ENCODE measurements at places on chromosomes 6 and 20.

DNA sequence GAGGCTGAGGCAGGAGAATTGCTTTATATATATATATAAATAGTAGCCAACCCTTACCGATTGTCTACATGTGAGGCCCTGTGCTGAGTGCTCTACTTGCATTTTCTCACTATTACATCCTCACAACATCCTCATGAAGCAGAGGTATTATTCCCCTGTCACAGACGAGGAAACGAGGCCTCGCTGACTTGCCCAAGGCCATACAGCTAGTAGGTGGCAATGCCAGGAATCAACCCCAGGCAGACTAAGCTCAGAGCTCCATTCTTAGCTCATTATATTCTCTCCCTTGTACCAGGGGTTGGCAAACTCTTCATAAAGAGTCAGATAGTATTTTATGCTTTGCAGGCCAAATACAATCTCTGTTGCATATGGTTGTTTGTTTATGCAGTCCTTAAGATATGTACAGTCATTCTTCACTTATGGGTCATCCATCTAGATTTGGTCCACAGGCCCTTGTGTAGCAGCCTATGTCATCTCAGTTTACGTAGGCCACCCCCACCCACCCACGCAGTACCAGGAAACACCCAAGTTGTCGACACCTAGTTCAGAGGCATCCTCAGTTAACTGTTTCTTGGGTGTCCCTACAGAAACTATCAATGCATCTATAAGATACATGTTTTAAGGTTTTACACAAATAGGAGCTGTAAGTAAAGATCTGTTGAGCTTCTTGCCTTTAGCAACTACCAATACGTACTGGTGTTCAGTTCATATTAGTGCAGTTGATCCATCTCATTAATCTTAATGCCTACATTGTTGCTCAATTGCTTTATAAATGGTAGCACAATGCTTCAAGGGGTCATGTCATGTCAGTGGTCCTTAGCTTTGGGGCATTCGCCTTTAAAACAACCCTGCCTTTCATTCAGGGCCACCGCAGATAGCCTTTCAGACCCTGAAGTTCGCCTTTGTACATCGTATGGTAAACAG, 3.0 kb downstream of the CASS4 start:
- DNase-seq: no peak

GRCh38 chr6:118776607-118777549, 117.1 kb upstream of the ASF1A start:
- no peak for DNase-seq

- no peak for DNase-seq
These were observed 14.4 kb downstream of the DLL1 start for GRCh38 chr6:170276369-170277057.

DNA sequence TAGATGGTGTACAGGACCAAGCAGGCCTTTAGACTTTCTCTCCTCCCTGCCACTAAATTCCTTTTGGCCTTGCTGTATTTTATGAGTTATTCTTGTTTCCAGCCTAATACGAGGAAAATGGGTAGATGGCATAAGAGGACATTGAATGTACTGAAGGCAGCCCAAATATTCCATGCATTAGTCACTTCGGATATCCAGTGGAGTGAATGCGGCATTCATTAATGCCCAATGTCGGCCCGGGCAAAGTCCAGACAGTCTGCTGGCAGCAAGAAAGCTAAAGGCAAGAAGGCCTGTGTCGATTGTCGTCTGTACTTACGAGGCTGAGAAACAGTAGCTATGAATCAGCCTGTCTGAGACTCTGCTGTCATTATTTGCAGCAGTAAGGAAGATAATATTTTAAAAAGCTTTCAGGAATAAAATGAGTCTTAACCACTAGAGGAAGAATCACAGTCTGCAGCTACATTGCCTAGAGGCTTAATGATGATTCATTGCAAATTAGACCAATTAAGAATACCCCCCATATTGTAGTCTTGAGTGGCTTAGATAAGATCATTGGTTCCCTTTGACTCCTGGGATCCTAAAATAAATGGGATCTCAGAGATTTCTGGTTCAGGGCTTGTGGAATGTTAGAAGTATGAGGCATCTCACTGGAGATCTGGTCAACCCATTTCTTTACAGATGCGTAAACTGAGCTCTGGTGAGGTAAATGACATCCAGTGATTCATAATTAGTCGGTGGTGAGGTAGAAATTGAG, 534.1 kb upstream of the JAG1 start:
- no peak for DNase-seq

DNA sequence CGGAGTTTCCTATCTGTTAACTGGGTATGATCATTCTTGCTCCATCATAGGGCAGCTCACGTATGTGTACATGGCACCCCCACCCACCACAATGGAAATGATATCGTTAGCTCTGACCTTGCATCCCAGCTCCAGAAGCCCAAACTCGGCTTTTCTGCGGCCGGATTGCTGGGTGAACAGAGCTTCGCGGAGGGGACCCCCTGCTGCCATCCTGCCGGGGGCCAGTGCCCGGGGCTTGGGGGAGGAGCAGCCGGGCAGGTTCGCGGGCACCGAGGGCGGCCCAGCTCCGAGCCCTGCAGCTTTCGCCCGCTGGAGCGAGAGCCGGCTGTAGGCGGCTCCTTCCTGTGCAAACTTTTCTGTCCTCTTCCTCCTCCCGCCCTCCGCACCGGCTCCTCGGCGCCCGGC, 24.9 kb upstream of the FUCA2 start:
- DNase-seq: no peak

- DNase-seq: no peak
These were observed 4.0 kb upstream of the FOXF2 start for GRCh38 chr6:1385129-1386037.

DNA sequence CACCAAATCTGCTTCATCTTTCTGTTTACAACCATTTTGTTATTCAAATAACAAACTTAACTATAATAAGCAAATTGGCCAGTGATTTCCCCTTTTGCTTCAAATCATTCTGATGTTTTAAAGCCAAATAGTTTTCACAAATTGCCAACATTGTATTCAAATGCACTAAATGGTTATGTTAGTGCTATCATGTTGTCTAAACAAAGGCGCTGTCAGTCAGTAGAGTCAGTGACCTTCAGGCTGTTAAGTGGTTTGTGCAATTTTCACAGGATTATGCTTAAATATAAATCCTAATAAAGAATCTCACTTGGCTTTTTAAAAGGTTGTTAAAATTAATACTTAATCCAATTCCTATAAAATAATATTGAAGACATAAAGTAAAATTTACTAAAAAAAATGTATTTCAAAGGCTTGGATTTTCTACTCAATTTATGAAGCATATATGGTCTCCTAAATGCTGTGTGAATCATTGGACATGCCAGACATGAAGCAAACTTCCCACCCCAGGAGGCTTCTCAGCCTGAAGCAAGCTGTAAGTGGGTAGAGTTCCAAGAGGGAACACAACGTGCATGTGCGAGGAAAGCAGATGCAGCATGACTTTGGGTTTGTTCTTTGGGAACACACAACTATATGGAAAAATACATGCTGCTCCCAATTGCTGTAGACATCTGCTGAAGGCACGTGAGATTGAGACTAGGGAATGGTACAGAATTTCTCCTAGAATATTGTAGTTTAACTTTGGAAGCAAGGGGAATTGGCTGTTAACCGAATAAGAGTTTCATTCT, 54.9 kb downstream of the RSPO3 start:
- peak; percentile 28 for DNase-seq

DNA sequence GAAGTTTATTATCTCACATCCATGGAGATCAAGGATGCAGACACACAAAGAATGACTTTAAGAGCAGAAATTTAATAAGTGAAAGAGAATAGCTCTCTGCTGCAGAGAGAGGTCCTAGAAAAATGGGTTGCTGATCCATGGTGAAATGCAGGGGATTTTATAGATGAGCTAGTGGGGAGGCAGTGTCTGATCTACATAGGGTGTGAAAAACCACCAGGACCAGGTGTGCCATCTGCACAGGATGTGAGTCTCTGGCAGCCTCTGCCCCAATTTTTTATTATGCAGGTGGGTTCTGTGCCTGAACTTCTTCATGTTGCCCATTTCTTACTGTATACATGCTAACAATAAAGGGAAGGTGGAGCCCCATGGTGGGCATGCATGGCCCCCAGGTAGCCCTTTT, 19.9 kb upstream of the NANP start:
- no peak for DNase-seq

GRCh38 chr6:27592481-27593199, 119.7 kb upstream of the ZNF184 start:
- DNase-seq: no peak

DNA sequence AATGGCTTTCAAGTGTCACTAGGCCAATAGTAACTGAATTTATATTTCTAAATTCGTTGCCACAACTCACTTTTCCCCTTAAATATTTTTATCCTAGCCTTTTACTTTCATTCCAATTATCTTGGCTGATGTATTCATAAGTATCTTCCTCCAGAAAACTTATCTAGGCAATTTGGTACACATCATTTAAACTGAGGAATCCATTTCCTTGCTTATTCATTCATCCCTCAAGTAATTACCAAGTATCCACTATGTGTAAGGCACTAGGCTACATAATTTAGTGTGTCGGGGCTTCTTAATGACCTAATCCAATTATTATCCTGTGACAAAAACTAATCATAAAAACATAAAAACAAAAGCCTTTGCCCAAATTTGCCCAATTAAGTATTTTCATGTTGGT, 258.3 kb upstream of the TCF21 start:
- DNase-seq: no peak

DNA sequence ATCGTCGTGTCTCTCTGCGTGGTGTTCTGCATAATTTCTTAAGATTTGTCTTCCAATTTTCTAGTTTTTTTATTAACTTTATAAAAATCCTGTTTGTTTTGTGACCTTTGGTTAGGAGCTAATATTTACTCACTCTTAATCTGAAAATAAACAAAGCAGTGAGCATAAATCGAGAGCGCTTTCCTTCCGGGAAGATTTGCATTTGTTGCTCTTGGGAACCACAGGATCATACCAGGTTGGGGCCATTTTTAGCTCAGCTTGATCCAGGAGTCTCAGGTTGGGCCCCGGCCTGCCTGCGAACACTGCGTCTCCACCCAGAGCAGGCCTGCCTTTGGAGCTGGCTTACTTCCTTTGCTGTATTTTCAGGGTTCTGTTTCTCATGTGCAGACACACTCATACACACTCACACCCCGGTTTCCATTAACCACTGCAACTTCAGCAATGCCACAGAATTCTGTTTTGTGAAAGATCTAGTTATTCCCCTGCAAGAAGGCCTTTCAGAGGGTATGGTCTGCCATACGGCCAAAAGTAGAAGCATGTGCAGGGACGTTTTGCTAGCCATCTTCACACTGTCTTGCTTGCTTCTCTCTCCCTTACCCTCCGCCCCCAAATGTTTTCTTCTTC, 17.3 kb downstream of the BPHL start:
- DNase-seq: no peak

DNA sequence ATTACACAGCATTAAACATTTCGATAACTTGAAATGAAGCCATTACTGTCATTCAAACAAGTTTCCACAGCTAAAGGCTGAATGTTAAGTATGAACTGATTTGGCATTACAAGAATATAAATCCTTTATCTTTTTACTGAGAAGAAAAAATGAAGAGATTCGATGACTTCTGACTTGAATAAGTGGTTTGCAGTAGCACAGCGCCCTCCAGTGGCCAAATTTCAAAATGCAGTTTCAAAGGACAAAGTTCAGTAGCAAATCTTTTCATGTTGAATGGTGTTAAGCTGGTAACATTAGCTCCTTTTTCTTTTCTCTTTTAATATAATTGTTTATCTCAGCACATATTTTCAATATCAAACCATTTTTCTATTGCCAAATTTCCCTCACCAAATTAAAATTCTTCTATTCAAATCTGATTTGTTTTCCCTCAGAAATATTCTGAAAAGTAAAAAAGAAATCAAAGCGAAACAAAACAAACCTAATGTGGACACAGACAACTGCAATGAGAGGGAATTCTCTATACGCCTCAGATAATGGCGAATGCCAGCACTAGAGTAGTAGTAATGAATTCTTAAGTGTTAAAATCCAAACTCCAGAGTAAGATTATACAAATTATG, 145.7 kb downstream of the BTBD9 start:
- peak; percentile 86 for DNase-seq

DNA sequence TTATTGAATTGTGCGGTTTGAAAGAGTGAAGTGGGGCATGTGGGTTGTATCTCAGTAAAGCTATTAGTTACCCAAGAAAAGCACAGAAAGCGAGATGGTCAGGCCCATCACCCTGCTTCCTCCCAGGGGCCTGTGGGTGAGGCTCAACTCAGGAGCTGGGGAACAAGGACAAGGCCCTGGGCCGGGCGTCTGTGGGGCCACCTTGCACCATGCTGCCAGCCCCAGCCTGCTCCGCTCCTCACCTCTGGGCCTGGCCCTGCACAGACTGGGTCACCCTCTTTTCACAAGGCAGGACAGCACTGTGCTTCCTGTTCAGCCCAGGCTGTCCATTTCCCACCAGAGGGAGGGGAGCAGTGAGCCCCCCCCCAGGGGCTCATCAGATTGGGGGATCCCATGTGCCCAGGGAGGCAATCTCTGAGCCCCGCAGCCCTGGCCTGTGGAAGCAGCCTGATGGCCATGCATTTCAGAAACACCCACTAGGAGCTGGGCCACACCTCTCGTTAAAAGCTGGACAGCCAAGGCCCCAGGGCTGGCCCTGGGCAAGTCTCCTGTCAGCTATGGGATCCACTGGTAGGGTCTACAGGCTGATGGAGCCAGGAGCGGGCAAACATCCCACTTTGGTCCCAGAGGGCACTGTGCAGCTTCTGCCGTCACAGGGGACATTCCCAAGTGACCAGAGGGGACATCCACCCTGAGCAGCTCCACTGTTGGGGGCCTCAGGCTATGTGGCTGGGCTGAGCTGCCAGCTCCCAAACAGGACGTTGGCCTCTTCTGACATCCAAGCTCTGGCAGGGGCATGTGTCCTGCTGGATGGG, 55.9 kb downstream of the YTHDF1 start:
- DNase-seq: no peak

GRCh38 chr20:58705208-58705926, 12.8 kb downstream of the NPEPL1 start:
- DNase-seq: no peak

DNA sequence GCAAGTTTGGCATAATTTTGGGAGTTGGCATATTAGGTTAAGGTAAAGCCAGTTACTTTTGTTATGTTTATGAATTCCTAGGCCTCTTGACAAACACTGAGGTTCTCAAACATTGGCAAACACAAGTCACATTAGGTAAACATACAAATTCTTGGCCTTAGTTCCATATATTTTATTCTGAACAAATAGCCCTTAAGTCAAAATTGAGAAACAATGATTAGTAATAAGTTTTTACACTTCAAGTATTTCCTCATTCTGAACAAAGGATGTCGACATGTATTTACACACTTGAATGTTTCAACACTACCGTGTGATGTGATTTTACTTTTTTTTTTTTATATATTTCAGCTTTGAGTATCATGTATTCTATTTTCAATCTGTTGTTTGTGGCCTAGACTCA, 3.8 kb upstream of the ECHDC1 start:
- DNase-seq: no peak

- DNase-seq: no peak
These were observed 14.4 kb upstream of the ADAM33 start for GRCh38 chr20:3696200-3696599.

Measured in dorsolateral prefrontal cortex (tissue), 122 donors.